D341Med (cell line): ENCODE measurements at places on chromosomes 3 and 15.

DNA sequence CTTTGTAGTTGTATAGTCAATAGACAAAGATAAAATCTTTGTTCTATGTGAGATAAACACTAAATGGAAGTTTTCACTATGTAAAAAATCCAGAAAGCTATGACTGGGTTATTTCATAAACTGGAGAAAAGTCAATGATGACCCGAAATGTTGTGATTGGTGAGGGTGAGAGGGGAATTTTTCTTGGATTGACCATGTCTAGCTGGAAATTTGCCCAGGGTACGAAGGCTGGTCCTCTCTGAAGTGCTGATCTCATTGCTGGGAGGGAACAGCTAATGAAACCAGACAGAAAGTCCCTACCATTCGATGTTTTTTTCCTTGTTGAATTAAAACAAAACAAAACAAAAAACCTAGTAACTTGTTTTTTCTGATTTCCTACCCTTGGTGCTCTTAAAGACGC, 14.3 kb downstream of the TPRG1 start:
- DNase-seq = no peak

DNA sequence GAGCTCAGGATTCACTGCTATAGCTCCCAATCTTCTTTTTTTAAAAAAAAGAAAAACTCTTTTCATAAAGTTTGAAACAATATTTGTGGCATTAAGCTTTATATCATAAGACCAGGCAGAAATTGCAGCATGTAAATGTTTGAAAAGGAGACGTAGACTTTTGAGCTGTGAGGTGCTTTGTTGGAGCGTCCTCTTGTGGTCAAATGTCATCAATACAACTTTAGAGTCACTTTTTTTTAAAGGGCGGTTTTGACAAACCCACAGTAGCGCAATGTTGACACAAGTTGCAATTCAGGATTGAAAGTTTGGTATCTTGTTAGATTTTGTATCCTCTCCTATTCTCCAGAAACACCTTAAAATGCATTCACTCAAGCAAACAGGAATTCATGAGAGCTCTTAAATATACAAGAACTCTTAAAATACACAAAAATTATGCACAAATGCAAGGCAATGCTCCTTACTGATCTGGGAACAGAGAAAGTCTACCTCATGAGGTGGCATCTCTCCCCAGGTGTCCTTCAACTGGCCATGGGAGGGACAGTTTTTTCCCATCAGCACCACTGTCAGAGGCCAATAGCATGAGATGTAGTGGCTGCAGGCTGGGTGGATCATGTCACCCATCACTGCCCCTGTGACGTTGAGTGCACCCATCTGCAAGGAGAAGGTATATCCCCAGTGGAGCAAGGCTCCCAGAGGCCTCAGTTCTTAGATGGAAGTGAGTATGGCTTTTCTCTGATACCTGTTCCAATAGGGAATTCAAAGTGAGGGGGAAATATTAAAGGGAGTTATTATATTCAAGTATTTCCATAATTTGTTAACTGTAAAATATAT, 70.7 kb downstream of the ANXA2 start:
- DNase-seq = peak; percentile 45

DNA sequence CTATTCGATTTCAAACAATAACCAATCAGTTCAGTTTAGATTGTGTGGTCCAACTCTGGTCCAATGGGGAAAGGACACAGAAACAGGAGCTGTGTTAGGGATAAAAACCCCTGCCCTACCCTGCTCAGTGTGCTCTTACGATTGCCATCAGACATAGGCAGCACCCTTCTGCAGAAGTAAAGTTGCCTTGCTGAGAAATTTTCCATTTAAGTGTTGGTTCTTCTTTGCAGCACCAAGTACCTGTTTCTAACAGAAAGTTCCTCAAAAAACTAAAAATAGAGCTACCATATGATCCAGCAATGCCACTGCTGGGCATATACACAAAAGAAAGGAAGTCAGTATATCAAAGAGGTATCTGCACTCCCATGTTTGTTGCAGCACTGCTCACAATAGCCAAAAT, 206.2 kb upstream of the CNTN4 start:
- DNase-seq = no peak

DNA sequence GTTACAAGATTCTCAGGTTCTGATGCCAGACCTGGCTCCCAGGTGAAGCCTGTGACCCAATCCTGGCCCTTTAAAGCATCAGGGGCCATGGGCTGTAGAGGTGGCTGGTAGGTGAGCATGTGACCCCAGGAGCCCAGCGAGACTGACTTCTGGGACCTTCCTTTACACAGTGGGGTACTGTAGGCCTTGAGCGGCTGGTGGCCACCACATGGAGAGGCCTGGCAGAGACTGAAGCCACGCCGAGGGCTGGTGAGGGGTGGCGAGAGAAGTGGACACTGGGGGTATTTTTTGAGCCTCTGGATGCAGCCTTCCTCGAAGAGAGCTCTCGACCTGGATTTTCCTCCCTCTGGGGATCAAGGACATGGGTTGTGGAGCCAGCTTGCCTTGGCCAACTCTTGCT, 71.2 kb upstream of the ITGA11 start:
- DNase-seq = no peak

- no peak for DNase-seq
Observed at GRCh38 chr3:115190747-115191146, 43.7 kb upstream of the ZBTB20 start.

DNA sequence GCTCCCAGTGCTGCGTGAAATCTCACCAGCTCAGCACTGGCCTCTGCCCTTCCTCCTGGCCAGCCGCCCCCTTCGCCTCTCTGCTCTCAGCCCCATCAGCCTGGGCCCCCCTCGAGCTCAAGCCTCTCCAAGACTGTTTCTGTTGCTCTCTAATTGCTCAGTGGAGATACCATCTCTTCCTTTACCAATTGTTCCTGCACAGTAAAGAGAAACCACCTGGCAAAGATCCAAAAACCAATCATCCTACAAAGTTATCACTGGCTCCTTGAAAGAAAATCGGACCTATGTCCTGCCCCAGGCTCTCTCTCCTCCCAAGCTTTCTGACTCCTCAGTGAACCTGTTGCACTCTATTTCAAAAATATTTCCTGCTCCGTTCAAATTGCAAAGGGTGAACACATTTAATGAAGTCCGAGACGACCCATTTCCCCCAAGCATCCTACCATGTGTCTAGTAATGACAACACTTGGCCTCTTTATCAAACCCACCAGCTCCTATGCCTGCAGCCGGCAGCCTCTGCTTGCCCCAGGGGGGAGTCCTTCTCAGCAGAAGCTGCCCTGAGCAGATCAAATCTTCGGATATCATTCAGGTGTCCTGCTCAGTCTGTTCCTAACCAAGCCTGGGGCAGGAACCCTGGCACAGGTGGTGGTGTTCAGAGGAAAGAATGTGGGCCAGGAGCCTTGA, 53.7 kb upstream of the FAM174B start:
- DNase-seq = no peak

- DNase-seq = peak; percentile 10
Observed at GRCh38 chr3:126058666-126059065, 25.3 kb downstream of the SLC41A3 start.

DNA sequence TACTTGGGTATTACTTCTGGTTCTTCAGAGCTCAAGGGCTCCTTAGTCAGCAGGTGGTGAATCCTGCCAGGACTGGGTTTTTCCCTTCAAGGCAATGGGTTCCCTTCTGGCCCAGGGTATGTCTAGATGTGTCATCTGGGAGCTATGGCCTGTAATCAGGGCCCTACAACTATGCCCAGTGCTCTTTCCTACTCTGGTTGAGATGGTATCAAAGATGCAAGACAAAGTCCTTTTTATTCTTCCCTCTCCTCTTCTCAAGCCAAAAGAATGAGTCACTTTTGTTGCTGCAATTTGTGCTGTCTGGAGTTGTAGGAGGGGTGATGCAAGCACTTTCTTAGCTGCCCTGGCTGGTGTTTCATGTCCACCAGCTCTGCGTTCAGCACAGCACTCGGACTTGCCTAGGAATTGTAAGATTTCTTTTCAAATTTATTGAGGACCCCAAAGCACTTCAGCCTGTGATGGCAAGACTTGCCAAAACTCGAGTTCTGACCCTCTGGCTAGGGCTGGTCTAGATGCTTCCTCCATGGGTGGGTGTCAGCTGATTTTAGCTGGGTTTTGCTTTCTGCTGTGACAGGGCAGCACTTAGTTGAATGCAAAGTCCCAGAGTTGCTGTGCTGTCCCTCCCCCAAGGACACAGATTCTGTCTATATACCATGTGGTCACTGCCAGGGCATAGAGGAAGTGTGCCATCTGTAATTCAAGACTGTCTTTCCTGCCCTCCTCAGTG, 129.2 kb upstream of the CBLB start:
- no peak for DNase-seq

GRCh38 chr3:61704807-61705206, 143.4 kb downstream of the PTPRG start:
- no peak for DNase-seq

- no peak for DNase-seq
Observed at GRCh38 chr15:71801935-71802655, 8.3 kb upstream of the NR2E3 start.

DNA sequence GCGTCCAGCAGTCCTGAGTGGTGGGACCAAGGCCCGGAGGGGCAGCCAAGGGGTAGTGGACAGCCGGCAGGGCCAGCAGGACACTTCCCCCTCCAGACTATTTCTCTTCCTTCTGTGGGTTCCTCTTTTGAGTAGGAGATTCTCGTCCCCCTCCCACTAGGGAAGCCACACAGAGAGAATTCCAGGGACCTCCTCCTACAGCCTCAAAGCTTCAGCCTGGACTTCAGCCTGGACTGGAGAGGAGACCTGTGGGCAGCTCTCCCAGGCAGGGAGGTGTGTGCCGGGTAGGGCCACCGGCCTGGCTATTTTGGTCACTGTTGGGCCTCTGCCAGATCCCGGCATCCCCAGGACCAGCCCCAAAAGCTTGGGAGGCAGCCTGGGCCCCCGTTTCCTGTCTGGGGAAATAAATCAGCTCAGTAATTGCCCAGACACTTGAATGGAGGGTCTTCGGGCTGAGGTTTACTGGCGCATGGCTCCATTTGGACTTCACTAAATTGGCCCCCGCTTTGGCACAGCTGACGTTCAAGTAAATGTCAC, 1.3 kb downstream of the SLC6A6 start:
- no peak for DNase-seq

DNA sequence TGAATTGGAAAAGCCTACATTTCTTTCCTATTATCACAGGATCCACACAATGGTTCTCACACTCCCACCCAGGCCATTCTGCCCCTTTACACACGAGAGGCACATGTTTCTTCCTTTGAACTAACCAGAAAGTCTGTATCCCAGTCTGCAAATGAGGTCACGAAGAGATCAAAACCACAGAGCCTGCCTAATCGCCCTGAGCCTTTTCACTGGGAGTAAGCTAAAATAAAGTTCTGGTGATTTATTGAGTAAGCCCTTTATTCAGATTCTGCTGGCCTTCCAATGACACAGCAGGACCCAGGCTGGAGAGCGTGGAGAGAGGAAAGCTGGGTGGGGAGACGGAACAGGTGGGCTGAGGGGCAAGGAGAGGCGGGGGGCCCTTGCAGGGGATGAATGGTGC, 78.7 kb downstream of the ATP1B3 start:
- DNase-seq = no peak

- no peak for DNase-seq
Observed at GRCh38 chr3:95254061-95254460, 1191.2 kb downstream of the NSUN3 start.
